ENCODE measurements at places on chromosomes 5 and 9.

GRCh38 chr5:21910731-21911130 is 942.4 kb downstream of the CDH12 start:
- DNase-seq = no peak

DNA sequence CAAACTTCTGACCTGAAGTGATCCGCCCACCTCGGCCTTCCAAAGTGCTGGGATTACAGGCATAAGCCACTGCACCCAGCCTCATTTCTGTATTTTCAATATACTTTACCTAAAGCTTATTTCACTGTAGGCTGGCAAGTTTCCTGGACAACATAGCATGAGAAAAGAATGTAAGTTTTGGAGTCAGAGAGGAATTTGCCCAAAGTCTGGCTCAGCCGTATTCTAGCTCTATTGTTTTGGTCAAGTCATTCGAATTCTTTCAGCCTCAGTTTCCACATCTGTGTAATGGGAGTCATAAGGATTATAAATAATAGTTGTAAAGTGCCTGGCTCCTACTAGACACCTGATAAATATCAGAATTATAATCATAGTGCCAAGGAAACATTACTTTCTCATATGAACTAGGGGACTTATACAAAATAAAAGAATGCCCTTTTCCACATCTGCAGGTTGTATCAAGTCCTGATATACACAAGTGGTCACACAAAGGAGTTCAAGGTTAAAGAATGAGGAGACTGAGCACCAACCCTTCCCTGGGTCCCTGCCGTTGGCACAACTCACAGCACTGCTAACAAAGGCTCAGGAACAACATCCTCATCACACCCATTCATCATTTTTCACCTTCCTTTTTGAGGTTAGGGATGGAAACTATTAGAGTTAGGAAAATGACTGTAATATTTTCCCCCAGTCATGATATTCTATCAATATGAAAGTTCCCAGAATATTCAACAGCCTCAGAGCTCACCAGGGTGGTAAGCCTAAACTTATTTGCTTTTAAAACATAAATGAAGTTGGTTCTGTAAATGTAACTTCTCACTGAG is 34.6 kb upstream of the RAI14 start:
- DNase-seq = no peak

DNA sequence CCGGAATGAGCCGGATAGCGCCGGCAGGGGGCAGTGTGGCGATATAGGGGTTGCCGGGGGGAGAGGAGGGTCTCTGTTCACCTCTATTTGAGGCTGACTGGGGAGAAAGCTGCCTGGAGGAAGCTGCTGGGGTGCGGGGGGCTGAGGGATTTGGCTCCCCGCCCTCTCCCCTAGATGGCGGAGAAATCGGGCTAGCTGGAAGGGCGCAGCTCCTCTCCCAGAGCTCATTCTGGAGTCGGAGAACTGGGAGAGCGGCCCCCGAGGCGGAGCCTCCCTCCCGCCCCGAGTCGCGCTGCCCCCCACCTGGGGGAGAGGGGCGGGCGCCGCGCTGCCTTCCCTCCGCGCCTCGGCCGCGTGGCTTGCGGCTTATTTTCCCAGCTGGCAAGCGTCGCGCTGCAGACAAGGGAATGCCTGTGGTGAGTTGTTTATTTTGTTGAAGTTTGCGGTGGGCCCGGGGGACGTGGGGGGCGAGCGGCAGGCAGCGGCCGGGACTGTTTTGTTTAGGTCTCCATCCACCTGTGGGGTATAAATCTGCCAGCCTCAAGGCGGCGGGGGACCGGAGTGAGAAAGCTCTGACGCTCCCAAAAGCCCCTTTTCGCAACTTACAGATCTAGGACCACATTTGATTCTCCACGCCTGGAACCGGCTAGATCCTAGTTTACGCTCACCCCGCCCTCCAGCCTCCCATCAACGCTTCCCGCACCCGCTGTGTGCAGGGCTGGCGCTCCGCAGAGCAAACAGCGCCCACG is 4.1 kb upstream of the RGMB start:
- peak; percentile 45 for DNase-seq

- DNase-seq = peak; percentile 62
These were observed 33.4 kb downstream of the TMEM252 start for GRCh38 chr9:68507130-68507805.

DNA sequence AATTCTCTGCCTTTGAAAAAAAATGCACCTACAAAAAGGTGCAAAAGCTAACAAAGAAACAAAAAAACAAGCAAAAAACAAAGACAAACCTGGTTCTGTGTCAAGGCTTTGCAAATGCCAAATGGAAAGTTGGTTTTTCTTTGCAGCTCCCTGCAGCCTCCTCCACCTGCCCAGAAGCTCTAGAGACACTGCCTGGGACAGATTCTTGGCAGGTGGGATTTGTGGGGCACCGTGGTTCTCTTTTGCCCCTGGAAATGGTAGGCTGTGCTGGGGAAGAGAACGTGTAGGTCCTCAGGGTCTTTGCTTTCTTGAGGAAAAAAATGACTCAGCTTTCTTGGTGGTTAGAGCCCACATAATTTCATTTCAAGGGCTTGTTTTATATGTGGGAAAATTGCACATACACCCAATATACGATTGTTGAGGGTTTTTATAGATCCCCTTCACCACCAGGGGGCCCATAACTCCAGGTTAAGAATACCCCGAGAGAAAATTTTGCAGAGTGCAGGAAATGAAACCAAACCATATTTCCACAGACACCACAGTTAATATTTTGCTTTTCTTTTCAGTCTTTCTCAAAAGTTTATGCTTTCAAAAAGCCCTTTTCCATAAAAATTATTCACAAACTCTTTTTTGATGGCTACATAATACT is 58.7 kb downstream of the NXNL2 start:
- peak; percentile 19 for DNase-seq

Measured in cerebellar cortex (tissue), 1 donor.